ENCODE measurements at places on chromosomes 1 and 21.

DNA sequence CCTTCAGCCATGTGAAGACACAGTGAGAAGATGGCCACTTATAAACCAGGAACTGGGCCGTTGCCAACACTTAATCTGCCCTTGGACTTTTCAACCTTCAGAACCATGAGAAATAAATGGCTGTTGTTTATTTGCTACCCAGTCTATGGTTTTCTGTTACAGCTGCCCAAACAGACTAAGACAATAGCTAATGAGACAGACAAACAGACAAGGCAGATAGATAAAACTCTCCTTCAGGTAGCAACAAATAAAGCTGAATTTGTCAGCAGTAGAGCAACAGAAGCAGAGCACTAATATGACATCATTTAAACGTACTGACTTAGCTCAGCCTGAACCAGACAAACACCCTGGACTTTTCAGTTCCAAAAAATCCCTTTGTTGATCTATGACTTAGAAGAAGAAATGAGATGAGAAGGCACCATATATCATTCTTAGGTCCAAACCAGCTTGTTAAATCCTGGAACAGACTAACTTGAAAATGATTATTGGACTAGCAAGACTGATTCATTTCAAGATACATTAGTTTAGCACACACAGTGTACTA is 27.0 kb downstream of the ZZZ3 start:
- DNase-seq, result no peak

DNA sequence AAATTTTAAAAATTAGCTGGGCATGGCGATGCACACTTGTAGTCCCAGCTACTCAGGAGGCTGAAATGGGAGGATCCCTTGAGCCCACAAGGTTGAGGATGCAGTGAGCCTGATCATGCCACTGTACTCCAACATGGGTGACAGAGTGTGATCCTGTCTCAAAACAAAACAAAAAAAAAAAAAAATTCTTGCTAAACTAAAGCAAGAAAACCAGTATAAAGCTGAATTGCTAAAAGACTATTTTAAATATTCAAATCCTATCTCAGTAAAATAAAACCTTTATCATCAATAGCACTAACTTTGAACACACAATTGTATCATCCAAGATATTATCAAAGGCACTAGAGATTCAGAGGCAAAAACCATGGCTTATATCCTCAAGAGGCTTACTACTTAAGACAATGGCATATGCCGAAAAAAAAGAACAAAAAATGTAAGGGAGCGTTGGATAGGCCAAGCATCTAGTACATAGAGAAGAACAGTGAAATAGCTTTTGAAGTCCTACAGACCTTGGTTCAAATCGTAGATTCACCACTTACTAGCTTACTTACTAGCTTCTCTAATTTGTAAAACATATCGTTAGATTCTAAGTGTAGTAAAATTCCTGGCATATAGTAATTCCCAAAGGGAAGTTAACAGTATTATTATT is 3.6 kb downstream of the EPS15 start:
- DNase-seq, result no peak

GRCh38 chr1:88916883-88917282 is 25.5 kb upstream of the GTF2B start:
- no peak for DNase-seq

- DNase-seq, result no peak
Observed at GRCh38 chr1:217472915-217473314, 158.0 kb downstream of the GPATCH2 start.

- no peak for DNase-seq
Observed at GRCh38 chr1:207047505-207047904, 3.5 kb downstream of the YOD1 start.

- no peak for DNase-seq
Observed at GRCh38 chr1:176752505-176752904, 289.5 kb downstream of the PAPPA2 start.

GRCh38 chr1:42173155-42173933 is 8.8 kb upstream of the GUCA2A start:
- peak; percentile 72 for DNase-seq

DNA sequence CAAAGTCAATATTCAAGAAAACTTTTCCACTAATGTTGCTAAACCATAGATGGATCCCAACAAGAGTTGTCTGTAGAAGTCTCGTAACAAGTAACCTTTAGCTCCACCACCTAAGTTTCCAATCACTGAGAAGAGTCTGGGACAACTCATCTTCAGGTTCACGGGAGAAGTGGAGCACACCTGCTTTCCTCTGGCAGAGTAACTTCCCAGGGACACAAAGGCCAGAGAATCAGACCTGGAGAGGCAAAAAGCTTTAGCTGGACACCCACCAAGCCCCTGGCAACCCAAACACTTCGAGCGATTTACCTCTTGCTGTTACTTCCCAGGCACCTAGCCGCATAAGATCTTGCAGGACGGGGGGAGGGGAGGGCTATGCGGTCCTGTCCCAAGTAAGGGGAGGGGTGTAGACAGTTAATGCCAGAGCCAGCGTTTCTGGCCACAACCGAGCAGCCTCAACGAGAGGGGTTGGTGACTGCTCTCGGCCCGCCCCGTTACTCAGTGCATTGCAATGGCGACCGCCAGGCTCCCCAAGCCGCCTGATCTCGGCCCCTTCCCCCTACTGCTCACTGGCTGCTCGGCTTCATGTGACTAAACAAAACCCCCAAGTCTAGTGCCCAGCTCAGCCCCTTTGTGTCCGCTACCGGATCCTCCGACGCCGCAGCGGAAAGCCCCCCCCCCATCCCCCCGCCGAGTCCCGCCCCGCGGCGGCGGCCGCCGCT is 709 bp downstream of the ZNF644 start:
- peak; percentile 74 for DNase-seq

- no peak for DNase-seq
Observed at GRCh38 chr1:36024847-36025246, 59.0 kb upstream of the TEKT2 start.

DNA sequence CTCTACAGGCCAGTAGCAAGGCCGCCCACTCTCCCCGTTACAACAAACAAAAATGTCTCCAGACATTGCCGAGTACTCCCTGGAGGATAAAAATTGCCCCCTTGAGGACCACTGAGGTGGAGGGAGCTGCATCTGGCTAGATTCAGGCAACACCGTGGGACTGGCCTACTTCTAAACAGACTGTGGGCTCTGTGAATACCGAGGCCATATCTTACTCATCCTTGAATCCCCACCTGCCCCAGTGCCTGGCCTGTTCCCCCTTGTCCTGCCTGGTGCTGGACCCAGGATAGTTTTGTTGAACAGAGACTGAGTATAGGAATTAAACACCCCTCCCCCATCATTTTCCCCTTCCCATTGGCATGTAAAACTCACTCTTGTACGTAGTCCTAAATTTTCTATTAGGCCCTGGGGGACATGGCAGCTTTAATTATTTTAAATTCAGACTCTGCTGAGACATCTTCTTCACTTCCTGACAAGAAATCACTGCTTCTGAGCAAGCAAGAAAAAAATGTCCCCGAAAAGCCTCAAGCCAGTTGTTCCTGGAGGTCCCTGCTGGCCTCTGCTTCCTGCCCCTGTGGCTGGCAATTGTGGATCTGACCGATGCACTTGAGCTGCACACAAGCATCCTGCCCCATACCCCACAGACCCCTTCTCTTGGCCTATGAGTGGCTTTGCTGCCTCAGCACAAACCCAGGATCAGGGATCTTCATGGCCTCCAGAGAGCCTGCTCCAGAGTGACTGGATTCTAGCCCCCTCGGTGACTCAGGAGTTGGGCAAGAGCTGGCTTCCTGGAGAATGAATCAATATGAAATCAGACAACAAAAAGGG is 111.0 kb downstream of the ACTL8 start:
- no peak for DNase-seq

DNA sequence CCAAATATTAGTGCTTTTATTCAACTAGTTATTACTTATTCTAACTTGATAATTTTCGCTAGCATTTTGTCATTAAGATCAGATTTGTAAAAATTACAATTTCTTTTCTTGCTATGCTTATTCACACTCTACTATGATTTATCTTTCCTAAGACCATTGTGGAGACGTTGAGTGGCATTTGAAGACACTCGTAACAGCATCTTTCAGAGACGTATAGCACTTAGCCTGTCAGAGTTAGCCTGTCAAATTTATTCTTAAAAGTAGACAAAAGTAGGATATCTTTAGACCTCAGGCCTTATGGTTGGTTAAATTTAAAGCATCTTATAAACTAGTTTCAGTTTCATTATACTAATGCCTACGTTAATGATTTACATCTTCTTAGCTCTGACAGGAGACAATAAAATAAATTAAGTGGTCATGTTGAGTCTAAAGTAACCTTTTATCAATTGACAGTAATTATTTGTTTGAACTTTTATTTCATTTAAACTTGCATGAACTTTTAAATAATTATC is 1410.1 kb downstream of the MRPL39 start:
- no peak for DNase-seq

DNA sequence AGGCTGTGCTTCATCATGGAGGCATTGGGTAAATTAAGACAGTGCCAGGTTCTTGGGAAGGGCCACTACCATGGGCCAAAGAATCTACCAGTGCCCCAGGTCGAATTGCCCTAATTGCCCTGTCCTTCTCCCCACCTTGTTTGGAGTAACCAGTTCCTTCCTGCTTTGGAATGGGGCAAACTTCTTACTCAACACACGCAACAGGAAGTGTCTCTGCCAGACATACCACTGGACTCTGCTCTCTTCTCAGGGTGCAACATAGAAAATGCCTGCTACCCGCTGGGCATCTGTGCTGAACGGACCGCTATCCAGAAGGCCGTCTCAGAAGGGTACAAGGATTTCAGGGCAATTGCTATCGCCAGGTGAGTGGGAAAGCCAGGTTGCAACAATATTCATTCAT is 15.8 kb downstream of the CDA start:
- no peak for DNase-seq

DNA sequence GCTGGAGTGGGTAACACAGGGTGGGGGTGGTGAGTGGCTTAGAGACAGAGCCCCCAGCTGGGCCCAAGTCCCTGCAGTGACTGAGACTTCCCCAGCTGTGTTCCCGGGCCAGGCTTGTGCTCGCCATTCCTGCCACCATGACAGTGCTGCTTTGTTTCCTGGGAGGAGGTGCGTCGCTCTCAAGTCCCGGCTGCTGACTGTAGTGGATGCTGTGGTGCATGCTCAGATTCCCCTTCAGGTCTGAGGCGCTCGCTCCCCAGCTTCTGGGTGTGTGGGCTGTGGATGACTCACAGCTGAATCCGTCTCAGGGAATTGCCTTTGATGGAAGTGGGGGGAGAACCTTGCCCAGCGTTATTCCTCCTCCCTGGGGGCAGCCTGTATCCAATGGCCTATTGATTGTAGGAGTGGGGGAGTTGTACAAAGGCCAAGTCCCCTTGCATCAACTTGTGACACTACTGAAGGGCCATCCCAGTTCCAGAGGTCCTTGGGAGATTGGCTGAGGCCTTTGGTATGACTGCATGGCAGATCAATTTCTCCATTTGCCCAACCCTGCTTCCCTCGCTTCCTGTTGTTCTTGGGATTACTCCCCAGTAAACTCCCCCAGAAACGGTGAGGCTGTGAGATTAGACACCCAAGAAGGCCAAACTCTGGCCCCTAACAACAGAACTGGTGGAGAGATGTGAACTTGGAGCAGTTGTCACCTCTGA is 17.8 kb upstream of the POU3F1 start:
- no peak for DNase-seq

DNA sequence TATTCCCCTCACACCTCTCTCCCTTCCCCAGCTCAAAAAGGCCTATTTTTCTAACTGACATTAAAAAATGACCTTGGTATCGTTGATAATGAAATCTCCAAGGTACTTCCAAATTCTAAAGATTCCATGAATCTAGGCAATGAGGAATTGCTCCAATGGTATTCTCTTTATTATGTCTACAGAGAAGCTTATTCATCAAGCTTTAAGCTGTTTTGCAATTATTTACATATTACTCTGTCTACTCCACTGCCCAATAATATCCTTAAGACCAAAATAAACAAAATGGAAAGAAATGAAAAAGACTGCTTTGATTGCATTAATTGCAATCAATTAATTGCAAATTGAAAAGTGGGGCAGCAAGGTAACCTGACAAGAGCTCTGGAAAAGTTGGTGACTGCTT is 7.9 kb downstream of the PLPP3 start:
- DNase-seq, result no peak

DNA sequence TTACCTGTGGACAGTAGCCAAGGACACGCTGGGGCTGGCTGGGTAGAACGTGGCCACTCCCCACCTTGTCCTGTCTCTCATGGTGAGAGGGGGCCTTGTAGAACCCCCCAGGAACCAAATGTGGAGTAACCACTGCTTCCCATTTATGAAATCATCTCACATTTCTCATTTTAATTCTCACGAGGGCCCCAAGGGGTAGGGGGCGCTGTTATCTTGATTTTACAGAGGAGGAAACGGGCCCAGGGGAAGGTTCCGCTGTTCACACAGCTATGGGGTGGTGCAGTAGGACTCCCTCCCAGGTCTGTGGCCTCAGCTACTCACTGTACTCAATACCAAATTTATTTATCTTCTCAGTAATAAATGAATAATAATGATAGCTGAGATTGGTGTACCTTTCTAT is 5.5 kb downstream of the SMPDL3B start:
- peak; percentile 65 for DNase-seq

DNA sequence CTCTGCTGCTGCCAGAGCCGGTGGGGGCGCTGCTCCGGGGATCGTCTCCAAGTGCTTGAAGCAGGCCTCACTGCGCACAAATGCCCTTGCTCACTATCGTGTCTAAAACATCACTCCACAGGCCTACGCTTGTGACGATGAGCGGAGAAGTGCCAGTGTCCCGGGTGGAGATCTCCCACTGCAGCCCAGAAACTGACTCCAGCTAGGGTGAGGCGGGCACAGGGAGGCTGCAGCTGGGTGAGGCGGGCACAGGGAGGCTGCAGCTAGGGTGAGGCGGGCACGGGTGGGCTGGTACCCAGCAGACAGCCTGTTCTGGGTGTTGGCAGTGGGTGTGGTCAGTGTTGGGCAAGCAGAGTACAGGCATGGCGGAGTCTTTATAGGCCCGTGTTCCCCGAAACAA is 22.7 kb upstream of the PDXK start:
- no peak for DNase-seq

- no peak for DNase-seq
Observed at GRCh38 chr21:31778546-31778945, 46.6 kb upstream of the SCAF4 start.

GRCh38 chr1:8873506-8874229 is 4.8 kb downstream of the ENO1 start:
- peak; percentile 54 for DNase-seq

DNA sequence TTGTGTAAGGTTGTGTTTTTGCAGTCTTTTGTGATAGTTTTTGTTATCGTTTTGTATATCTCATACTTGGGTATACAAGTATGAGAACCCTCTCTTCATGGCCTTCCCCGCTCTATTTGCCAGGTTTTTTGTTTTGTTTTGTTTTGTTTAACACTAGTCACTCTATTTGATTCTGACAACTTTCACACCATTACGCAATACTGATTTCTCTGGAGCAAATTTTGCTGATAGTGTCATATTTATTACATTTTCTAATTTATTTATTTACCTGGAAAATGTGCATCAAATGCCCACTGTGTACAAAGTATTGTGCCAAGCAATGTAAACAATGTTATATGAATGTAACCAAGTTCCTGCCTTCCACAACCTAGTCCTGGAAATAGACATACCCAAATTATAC is 90.1 kb downstream of the LRRC40 start:
- DNase-seq, result no peak

DNA sequence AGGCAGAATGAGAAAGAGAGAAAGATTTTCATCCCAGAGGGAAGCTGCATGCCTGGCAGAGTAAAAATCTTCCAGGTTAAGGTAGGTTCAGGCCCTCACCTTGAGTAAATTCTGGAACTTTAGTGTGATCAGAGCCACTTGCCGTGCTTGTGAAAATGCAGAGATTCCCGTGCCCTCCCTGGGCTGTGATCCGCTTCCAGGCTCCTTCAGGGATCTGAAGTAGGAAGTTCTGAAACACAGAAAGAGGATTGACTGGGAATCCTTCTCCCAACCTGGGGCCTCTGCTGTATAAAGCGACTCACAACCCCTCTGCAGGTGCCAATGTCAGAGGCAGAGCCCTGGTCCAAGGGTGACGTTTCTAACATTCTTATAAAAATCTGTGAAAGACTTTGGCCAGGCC is 26.6 kb downstream of the NUAK2 start:
- DNase-seq, result no peak

Data from activated naive CD8-positive, alpha-beta T cell treated with anti-CD3 and anti-CD28 coated beads, Interleukin-2, amount 10 ng/mL, durations not matched to agents 7 days and 5 days (primary cell).